Fibroblast of skin of left quadriceps (primary cell): ENCODE measurements at places on chromosomes 16 and 17.

GRCh38 chr16:11133344-11133943, 122.6 kb downstream of the SOCS1 start:
- peak; percentile 79 for DNase-seq

- DNase-seq: no peak
These were observed 10.0 kb downstream of the FAM117A start for GRCh38 chr17:49753959-49754391.

- no peak for DNase-seq
These were observed 18.4 kb downstream of the G6PC1 start for GRCh38 chr17:42918902-42919521.

DNA sequence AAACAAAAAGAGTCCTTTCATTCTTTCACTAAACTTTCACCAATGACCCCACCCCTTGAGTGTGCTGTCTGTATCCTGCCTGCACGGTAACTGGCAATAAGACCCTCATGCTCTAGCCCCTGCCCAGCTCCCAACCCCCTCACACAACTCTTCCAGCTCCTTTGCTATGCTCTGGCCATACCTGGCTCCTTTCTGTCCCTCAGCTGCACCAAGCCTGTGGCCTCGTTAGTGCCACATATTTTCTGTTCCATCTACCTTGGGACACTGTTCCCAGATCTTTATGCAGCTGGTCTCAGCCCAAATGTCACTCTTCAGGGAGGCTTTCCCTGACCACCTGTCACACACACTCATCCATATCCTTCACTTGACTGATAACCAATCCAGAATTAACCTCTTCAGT, 47.3 kb downstream of the C16orf82 start:
- no peak for DNase-seq

GRCh38 chr16:19481296-19481695, 40.6 kb downstream of the GDE1 start:
- DNase-seq: no peak
